Renal cortex interstitium (tissue), 15 donors: ENCODE measurements at places on chromosomes 13 and 19. TPM values are rescaled to one million over a fixed set of nuclear protein-coding genes. Genes with fewer than 3 reads are reported as not detected.

Gene PLVAP
- 142 TPM for polyA plus RNA-seq

Gene CBY2
- polyA plus RNA-seq = 1.4 TPM

Gene SPRY2
- polyA plus RNA-seq = 73.3 TPM

Gene LRCH1
- polyA plus RNA-seq = 34.1 TPM

Gene LGALS7B
- 2.5 TPM for polyA plus RNA-seq

Gene STOML3
- polyA plus RNA-seq = not detected

Gene GPR18
- 0.17 TPM for polyA plus RNA-seq

Gene FSD1
- 5.6 TPM for polyA plus RNA-seq

Gene KIR2DL3
- not detected for polyA plus RNA-seq

Gene GARIN5A
- polyA plus RNA-seq = 6.9 TPM

Gene IGFL1
- polyA plus RNA-seq = not detected

DNA sequence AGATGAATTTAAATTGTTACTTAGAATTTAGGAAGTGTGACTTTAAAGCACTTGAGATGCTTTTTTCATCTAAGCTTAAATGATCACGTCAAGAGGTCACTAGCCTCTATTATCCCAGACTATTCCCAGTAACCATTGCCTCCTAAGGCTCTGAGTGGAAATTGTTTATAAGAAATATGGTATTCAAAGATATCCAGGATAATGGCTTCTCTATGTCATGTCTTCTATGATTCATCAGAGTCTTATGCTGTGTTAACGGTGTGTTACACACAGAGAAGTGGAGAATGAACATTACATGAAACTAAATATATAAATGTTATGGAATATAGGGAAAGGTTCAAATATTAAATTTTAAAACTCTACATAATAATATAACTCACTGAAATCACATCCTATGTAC is 79.8 kb upstream of the NBEA start:
- DNase-seq = no peak

DNA sequence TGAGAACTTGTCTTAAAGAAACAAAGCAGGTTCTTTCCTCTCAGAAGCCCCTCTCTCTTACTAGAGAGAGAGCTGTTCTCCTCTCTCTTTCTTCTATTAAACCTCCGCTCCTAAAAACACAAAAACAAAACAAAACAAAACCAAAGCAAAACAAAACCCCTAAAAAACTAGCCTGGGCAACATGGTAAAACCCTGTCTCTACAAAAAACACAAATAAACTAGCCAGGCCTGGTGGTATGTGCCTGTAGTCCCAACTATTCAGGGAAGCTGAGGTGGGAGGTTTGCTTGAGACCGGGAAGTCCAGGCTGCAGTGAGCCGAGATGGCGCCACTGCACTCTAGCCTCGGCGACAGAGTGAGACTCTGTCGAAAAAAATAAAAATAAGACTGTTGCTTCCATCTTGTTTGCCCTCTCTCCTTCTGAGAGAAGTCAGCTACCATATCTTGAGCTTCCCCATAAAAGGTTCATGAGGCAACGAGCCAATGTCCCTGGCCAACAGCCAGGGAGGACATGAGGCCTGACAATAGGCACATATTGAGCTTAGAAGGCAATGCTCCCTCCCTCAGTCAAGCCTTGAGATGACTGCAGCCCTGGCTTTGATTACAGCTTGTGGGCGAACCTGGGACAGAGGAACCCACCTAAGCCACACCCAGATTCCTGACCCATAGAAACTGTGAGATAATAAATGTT is 17.5 kb upstream of the FLT3 start:
- DNase-seq = no peak

DNA sequence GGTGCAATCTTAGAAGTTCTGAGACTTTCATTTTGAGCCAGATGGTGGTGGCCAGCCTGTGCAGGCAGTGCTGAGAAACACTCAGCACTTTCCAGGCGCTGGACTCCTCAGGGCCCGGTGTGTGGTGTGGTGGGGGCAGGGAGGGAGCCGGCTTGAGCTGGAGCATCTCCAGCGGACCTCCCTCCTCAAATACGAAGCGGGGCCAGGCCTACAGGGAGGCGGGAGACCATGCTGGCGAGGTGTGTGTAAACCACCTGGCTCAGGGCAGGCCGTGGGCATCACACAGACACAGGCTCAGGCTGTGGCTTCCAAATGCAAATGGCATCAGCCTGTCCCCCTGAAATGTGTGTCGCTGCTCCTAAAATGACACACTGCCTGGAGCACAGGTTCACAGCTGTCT is 33.3 kb upstream of the RANBP3 start:
- no peak for DNase-seq

DNA sequence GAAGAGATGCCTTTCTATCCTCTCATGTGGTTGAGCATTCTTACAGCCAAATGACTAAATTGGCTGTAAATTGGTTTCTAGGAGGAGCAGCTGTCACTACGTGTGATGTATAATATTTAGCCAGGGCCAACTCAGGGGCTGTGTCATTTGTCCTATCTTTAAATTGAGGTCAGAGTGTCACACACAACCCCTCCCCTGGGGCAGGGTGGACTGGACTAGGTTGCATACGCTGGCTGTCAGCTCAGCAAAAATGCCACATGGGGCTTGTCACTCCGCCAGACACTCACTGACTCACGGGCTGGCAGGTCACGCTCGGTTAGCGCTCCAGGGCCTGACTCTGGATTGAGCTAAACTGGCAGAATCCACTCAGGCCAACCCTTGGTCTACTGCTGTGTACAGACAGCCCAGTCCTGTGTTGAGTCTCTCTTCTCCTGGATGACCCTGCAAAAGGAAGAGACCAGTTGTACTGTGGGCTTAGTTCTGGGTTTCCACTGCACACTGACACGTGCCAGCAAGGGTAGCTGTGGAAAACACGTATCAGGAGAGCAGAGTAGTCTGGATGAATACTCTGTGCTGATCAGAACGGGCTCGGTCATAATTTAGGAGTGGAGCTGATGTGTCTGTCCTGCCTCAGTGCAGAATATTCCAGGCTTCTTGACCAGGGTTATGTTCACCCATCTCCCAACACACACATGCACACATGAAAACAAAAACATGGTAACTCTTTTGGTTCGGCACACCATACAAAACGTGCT is 29.1 kb downstream of the SHISA2 start:
- DNase-seq = no peak

GRCh38 chr13:39767791-39768517 is 112.5 kb downstream of the COG6 start:
- no peak for DNase-seq

DNA sequence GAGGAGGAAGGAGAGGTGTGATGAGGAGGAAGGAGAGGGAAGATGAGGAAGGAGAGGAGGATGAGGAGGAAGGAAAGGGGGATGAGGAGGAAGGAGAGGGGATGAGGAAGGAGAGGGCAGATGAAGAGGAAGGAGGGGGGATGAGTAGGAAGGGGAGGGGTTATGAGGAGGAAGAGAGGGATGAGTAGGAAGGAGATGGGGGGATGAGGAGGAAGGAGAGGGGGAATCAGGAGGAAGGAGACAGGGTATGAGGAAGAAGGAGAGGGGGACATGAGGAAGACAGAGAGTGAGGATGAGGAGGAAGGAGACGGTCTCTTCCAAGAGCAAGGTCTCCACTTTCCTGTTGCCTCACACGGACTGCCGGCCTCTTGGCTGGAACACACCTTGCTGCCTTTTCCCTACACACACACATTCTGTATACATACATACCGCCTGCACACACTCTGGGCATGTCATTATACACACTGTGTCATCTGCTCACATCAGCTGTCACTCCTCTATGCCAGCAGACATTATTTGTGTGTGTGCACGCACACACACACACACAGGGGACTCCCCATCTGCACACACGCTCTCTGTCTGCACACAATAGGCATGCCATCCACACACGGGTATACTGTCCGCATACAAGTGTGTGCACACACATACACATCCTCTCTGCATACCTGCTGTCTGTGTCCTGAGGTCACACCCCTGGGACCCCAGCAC is 11.1 kb upstream of the VSTM2B start:
- DNase-seq = no peak

DNA sequence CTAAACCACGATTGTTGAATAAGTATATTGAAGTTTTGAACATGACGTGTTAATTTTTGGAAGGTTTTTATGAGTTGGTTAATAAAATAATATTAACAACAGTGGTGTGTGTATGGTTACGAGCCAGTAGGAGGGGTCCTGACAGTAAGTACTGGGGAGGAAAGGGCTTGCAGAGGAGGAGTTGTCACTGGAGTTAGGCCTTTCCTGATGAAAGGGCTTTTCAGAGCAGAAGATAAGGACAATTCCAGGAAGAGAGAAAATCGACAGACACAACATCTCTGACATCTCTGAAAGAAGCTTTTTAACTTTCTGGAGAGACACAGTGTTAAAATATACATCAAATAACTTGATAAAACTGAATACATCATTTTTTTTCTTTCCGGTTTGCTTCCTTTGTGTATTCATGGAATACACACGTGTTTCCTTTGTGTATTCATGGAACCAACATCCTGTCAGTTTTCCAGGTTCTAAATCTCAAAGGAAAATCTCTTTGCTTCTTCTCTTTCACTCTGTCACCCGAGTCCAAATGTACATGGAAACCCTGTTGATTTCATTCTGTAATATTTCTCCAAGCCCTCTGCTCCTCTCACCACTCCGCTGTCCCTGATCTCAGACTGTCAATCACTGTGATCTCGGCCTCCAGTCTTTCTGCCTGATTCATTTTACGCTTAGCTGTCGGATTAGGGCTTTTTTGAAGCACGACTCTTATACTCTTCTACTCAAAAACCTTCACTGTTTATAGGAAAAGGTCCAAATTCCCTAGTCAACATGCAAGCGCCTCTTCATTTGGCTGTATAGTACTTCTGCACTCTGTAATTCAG is 374.4 kb downstream of the DLEU7 start:
- no peak for DNase-seq

DNA sequence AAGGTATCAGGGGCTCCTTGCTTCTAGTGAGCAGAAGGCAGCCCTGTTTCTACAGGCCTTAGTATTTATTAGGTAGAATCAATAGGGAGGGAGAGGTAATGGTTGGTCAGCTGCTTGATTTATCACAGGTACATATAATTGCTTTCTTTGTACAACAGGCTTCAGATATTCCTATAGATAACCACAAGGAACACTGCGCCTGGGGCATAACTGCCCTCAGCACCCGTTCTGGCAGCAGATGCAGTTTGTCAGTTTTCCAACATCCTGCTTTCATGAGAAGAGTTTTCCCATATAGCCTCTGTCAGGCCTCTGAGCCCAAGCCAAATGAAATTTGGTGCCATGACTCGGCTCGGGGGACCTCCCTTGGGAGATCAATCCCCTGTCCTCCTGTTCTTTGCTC is 12.4 kb upstream of the ZNF486 start:
- no peak for DNase-seq

DNA sequence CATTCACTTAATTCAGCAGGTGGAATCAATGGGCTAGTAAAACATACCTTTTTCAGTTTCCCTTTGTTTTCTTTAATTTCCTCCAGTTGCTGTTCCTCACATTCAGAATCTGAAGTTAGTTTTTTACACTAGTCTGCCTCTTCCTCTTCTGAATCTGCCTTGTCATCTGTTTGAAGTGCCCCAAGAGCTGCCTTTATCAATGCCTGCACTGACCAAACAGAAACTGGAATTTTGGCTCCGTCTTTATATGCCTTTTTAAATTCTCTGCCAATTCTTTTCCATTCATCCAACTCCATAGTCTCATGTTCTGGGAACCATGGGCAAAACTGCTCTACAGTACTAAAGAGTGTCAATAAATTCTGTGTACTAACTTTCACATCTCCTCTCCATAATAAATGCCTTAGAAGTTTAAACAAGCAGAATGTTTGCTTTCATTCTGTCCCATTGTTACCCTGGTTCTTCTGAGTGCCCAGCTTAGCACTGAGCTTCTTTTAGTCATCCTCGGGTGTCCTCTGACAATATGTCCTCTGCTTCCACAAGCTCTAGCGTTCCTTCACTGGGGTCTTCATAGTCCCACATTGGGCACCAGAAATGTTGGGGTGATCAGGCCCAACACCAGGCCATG is 154.2 kb downstream of the ZNF486 start:
- no peak for DNase-seq

GRCh38 chr19:41161903-41162302 is 31.1 kb upstream of the CYP2S1 start:
- DNase-seq = no peak

DNA sequence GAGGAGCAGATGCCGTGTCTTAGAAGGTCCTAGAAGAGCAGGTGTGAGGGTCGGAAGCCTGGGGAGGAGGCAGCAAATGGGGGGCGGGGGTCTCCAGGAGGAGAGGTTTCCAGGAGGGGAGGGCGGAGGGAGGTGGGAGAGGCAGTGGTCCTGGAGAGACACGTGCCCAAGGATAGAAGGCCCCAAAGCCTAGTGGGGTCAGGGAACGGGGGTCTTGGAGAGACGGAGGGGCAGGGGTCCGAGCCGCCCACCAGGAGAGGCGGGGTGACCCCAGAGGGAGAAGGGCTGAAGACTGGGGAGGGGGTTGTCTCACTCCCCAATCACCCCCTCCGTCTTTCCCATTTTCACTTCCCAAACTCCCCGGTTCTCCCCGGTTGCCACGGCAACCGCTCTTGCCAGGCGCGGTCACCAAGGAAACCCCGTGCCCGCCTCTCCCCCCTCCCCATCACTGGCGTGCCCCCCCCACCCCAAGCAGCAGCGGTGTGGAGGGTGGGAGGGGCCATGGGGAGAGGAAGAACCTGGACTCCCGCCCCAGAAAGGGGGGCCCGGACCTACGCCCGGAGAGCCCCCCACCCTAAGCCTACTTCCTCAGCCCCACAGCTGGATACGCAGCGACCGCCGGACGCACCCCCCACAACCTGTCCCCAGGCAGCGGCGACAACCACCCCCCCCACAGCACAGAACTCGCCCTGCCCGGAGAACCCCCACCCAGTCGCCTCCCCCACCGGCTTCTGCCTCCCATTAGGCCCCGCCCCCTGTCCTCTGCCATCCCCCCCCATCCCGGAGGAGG is 988 bp downstream of the LRRC4B start:
- no peak for DNase-seq

- DNase-seq = no peak
Measured at GRCh38 chr13:38908574-38908973, 82.1 kb downstream of the STOML3 start.

GRCh38 chr19:6791237-6791636 is 18.7 kb downstream of the VAV1 start:
- no peak for DNase-seq

GRCh38 chr19:8150998-8151766 is 1.8 kb upstream of the FBN3 start:
- no peak for DNase-seq

- DNase-seq = no peak
Measured at GRCh38 chr13:108269601-108270328, at the start of gene TNFSF13B. TNFSF13B (plus strand) TSS chr13:108269718; CDS start chr13:108269896, 178 bp downstream.

- DNase-seq = no peak
Measured at GRCh38 chr13:73508841-73509240, 450.0 kb downstream of the KLF5 start.

GRCh38 chr13:36028359-36029025 is 102.7 kb downstream of the DCLK1 start:
- no peak for DNase-seq

DNA sequence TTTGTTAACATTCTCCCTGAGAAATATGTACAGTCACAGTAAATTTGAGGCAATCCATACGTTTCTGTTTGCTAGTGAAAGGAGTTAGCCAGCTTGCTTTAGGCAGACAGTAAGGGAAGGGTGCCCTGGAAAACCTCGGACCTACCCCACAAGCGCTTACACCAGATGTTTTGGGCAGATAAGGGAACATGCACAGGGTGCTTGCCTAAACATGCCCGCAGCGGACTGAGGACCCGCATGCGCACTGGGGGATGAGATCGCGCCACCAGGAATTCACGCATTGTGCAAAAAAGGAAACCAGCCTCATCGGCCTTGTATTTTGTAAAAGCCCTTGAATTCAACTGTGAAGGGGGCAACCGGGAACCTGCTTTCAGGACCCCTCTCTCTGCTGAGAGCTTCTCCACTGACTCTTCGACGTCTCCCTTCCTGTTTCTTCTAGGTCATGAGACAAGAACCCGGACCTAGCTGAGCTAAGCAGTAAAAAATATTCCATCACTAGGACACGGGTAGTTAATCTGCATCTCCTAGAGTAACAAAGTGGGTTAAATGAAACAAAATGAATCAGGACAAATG is 1399.2 kb upstream of the ATXN8OS start:
- no peak for DNase-seq
